ENCODE measurements at places on chromosomes 7 and 10.

GRCh38 chr7:106964466-106964865 lies 80.0 kb upstream of the PRKAR2B start:
- DNase-seq = no peak

DNA sequence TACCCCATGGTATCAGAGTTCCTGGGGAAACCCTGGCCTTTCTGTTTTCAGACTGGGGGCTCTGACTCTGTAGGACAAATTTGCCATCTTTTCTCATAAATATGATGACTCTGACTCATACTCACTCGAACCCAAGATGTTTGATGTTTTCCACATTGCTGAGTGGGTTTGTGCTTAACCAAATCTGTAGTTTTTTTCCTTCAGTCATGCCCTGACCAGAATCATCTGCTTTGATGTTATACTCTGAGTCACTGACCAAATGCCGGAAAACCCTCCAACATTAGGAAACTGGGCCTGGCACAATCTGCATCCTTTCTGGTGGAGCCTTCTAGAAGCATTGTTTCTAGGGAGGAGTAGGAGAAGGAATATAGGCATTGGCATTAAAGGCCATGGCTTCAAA lies 118.7 kb downstream of the C10orf105 start:
- DNase-seq = no peak

GRCh38 chr7:125119559-125120115 lies 190.0 kb upstream of the POT1 start:
- no peak for DNase-seq

- peak; percentile 97 for DNase-seq
Measured at GRCh38 chr7:80916770-80917741, 1.8 kb downstream of the SEMA3C start.

- DNase-seq = no peak
Measured at GRCh38 chr7:131020759-131021261, 286.8 kb upstream of the KLF14 start.

- DNase-seq = no peak
Measured at GRCh38 chr7:41809116-41809515, 106.2 kb upstream of the INHBA start.

- no peak for DNase-seq
Measured at GRCh38 chr10:47059606-47060311, 148.5 kb downstream of the PTPN20 start.

GRCh38 chr7:23654508-23654907 lies 25.5 kb upstream of the FAM221A start:
- DNase-seq = peak; percentile 76

DNA sequence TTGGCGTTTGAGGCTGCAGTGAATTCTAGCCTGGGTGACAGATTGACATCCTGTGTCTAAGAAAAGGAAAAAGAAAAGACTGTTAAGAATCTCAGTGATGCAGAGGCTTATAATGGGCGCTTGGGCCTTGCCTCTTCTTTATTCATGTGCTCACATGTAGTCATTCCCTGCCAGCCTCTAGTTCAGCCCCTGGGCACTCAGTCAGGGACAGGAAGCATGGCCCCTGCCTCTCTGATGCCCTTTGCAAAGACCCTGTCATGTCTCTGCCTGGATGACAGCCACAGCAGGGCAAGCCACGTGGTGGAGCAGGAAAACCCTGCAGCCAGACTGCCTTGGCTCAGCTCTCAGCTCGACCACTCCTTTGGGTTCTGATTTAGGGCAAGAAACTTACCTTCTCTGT lies 368.9 kb downstream of the RPS24 start:
- DNase-seq = no peak

DNA sequence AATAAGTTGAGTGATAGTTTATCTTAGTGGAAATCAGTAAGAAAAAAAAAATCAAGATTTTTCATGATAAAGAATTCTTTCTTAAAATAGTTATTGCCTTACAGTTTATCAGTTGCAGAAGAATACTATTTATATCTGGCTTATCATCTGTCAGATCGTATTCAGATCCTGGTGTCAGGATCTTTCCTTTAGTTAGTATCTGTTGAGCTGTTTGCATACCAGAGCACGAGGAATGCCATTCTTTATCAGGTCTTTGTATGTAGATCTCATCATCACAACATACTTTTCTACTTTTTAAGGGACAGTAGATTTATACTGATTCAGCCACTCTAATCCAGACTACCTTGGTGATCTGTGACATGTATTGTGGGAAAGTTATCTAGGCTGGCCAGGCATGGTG lies 12.5 kb downstream of the ENO4 start:
- DNase-seq = no peak

DNA sequence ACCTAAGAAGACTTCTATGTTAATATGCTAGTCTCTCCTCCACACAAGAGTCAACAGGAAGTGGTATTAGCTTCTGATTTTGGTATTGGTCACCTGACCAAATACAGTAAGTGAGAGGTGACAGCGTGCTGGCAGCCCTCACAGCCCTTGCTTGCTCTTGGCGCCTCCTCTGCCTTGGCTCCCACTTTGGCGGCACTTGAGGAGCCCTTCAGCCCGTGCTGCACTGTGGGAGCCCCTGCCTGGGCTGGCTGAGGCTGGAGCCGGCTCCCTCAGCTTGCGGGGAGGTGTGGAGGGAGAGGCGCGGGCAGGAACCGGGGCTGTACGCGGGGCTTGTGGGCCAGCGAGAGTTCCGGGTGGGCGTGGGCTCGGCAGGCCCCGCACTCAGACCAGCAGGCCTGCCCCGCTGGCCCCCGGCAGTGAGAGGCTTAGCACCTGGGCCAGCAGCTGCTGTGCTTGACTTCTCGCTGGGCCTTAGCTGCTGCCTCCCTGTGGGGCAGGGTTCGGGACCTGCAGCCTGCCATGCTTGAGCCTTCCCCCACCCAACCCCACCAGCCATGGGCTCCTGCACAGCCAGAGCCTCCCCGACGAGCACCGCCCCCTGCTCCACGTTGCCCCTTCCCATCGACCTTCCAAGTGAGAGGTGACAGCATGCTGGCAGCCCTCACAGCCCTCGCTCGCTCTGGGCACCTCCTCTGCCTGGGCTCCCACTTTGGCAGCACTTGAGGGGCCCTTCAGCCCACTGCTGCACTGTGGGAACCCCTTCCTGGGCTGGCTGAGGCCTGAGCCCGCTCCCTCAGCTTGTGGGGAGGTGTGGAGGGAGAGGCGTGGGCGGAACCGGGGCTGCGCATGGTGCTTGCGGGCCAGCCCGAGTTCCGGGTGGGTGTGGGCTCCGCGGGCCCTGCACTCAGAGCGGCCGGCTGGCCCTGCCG lies 4.2 kb upstream of the ACSL5 start:
- DNase-seq = no peak

- no peak for DNase-seq
Measured at GRCh38 chr7:120170834-120171233, 102.1 kb upstream of the KCND2 start.

DNA sequence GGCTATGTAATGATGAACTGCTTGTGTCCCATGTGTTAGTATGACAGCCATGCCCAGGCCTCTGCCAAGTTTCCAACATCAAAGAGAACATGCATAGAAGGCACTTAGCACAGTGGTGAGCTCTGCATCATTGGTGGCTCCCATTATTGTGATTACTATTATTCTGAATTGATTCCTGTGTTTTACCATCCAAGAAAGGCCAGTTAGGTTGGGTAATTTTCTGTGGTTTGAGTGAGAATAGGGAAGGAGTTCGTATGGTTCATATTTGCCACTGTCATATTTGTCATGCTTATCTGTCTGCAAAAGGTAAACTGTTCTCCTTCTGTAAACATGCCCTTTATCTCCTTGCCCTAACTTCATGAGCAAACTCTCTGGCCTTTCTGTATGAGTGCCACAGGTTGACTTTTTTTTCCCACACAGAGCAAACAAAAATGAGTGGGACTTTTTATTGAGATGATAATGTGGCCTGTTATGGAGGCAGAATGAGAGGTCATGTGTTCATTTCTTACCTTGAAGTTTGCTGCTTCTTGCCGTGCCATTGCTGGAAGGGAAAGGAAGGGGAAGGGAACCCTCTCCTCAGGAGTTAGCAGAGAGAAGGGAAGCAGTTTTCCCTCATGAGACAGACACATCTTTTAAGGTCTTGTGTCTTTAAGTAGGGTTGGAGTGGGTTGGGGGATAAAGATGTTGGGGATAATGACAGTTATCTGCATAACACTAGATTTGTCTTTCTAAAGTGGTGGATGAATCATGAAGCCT lies 301.9 kb downstream of the LRMDA start:
- no peak for DNase-seq

GRCh38 chr7:3847336-3847735 lies 546.3 kb downstream of the SDK1 start:
- DNase-seq = no peak

- peak; percentile 44 for DNase-seq
Measured at GRCh38 chr7:51847461-51848134, 531.0 kb upstream of the COBL start.
